NCI-H187 treated with DMSO at 0.1 percent for 48 hours (cell line): ENCODE measurements at places on chromosomes 3 and 15.

DNA sequence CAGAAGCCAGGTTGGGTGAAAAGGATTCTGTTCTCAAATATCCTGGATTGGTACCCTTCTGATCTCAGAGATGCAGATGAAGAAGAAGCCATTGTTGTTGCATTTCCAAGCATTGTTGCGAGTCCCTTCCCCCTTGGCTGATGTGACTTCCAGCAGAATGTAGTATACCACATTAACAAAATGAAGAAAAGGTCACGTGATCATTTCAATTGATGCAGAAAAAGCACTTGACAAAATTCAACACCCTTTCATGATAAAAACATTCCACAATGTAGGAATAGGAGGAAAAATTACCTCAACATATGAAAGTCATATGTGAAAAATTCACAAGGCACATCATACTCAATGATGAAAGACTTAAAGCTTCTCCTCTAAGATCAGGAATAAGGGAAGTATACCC, 181.9 kb upstream of the PFN2 start:
- no peak for DNase-seq

DNA sequence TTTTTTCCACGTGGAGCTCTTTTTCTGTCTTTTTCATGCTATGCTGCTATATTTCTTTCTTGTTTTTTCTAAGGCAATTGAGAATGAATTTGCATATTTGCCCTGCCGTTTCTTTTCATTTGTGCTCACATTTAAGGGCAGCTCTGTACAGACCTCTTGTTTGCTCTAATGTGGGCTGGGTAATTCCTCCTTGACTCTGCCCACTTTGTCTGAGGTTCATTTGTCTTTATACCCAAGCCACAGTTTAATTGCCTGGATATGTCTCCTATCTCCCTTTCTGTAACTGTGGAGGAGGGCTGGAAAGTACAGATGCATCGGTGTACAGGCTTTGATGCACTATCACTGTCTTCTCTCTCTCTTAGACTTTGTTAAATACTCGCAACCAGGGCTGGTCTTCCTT, 195.9 kb downstream of the EPHB1 start:
- no peak for DNase-seq

GRCh38 chr3:176967522-176967921, 229.8 kb downstream of the TBL1XR1 start:
- DNase-seq = no peak

DNA sequence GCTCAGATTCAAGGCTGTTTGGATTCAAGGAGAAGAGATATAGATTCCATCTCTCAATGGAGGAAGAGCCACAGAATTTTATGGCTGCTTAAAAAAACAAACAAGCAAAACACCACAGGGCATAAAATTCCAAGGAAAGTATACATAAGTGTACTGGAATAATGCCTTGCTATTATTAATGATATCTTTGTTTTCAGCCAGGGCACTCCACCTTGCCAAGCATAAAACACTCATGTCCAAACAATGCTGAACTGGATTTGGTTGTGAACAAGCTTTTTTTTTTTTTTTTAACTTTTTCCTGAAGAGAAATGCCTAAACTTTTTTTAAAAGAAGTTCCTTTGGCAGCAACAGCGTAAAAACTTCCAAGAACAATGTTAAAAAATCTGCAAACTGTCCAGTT, 4.8 kb upstream of the CLSTN2 start:
- DNase-seq = no peak

- DNase-seq = no peak
Measured at GRCh38 chr3:59040902-59041301, 8.9 kb downstream of the CFAP20DC start.
